Endothelial cell of umbilical vein (primary cell): ENCODE measurements at places on chromosomes 4 and X. TPM values are rescaled to one million over a fixed set of nuclear protein-coding genes. Genes with fewer than 3 reads are reported as not detected.
A peak's percentile ranks its signal among the peaks of the same experiment; 100 is the strongest.

XG gene
- 0.44 TPM in 1 of 2 replicates, not detected in the other for total RNA-seq

MAGIX gene
- total RNA-seq: 0.48 and 0.77 TPM in 2 replicates

MTTP gene
- total RNA-seq: not detected in 2 replicates

TMEM47 gene
- total RNA-seq: 22.2 and 26.8 TPM in 2 replicates

DNA sequence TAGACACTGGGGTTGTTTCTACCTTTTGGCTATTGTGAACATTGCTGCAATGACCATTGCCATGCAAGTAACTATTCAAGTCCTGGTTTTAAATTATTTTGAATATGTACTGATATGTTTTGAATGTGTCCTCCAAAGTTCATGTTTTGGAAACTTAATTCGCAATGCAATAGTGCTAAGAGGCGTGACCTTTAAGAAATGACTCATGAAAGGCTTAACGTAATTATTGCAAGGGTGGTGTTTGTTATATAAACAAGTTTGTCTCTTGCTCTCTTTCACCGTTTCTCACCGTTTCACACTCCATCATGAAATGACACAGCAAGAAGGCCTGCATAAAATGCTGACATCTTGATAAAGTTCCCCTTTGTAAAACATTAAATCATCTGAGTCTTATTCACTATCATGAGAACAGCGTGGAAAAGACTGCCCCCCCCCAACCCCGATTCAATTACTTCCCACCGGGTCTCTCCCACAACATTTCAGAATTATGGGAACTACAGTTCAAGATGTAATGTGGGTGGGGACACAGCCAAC lies 506.9 kb upstream of the FAM47C start:
- H3K4me3 ChIP-seq: no peak overlapping the region
- H3K36me3 ChIP-seq: no peaks in the 10 kb centered on the region
- no peaks in the 10 kb centered on the region for H3K4me1 ChIP-seq
- H3K27ac ChIP-seq: no peak overlapping the region

- H3K4me1 ChIP-seq: no peaks in the 10 kb centered on the region
- H3K27me3 ChIP-seq: no peaks in the 10 kb centered on the region
- H3K27ac ChIP-seq: no peak overlapping the region
- DNase-seq: no peak
- H3K4me3 ChIP-seq: no peak overlapping the region
Measured at GRCh38 chr4:141788169-141788915, 152.0 kb downstream of the IL15 start.

DNA sequence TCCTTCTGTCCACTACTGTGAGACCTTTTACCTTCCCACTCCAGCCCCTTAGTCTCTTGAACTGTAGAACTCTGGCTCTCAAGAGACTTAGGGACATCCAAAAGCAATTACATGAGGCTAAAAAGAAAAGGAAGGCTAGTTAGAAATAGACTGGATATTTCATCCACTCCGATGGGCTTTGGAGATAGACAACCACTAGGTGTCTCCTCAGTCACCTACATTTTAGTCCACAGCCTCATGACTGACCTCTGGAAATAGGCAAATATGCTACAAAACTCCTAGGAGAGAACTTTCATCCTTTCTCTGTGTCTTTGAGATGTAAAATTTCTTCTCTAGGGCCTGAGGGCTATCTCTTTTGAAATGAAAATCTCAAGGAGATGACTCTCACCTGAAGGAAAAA lies 45.1 kb upstream of the LAMP2 start:
- H3K4me3 ChIP-seq: no peak overlapping the region
- no peaks in the 10 kb centered on the region for H3K36me3 ChIP-seq
- no peak overlapping the region for H3K27ac ChIP-seq
- no peaks in the 10 kb centered on the region for H3K27me3 ChIP-seq
- H3K4me1 ChIP-seq: peaks cover 7% of the 10 kb centered on the region
- peak; percentile 7 for DNase-seq

DNA sequence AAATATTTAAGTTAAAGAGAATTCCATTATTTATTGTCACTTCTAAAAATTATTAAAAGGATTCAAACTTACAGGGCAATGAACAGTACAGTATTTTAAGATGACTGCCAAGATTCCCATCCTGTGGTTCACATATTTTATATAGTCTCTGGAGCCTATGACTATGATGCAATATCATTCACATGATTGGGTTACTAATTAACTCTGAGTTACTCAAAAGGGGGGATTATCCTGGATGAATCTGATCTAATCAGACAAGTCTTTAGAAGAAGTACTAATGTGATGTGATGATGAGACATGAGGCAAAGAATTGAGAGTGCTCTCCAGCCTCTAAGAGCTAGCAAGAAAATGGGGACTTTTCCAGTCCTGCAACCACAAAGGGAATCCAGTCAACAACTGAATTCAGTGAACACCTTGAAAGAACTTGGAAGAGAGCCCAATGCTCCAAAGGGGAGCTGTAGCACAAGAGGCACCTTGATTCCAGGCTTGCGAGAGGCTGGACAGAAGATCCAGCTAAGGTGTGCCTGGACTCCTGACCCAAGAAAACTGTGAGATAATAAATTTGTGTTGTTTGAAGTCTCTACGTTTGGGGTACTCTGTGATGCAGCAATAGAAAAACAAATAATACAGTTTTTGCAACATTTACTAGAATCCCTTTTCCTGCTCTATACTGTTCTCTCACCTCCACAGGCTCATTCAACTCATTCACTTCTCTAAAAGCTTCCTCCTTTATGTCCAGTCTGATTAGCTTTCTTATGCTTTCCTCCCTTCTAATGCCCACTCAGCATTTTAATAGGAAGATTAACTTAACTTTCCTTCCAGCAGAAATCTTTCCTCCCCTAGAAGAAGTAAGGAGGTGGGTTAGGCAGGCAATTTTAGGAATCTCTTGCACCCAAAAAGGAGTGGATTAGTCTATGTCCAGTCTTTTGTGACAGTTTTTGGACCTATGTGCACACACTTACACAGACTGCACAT lies 133.8 kb upstream of the LCORL start:
- H3K27me3 ChIP-seq: no peaks in the 10 kb centered on the region
- H3K36me3 ChIP-seq: no peaks in the 10 kb centered on the region
- H3K4me1 ChIP-seq: no peaks in the 10 kb centered on the region
- H3K4me3 ChIP-seq: no peak overlapping the region
- no peak for DNase-seq

DNA sequence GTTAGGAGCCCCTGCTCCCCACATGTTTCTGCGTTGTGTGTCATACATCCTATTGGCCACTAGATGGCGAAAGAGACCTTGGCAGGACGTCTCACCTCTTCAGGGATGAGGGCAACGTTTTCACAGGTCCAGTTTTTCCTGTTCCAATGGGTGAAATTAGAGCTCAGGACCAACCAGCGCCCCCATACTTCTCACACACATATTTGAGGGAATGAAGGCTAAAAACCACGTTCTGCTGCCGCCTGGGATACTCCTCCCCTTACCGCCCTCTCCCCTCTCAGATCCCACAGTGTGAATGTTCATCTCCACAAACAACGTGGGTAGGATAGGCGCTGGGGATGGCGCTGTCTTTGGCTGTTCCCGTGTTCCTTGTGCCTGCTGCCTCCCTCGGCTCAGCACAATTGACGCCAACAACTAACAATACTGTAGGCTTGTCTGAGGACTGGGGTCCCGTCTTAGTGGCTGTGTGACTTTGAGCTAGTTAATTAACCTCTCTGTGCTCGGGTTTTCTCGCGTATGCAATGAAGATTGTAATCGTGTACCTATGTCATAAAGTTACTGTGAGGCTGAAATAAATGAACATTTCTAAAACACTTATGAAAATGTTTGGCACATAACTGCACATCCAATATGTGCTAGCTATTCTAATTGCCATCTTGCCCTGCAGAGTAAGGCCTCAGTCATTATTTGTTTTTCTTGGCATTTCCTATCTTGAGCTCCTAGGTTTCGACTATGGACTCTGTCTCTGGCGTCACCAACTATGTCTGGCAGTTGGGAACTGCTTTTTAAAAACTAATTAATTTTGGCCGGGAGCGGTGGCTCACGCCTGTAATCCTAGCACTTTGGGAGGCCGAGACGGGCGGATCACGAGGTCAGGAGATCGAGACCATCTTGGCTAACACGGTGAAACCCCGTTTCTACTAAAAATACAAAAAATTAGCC lies 181.3 kb upstream of the STK26 start:
- no peaks in the 10 kb centered on the region for H3K27me3 ChIP-seq
- no peak overlapping the region for H3K27ac ChIP-seq
- DNase-seq: peak; percentile 19
- H3K4me1 ChIP-seq: no peaks in the 10 kb centered on the region
- no peaks in the 10 kb centered on the region for H3K36me3 ChIP-seq

- H3K4me3 ChIP-seq: no peak overlapping the region
- H3K27ac ChIP-seq: no peak overlapping the region
- H3K27me3 ChIP-seq: no peaks in the 10 kb centered on the region
Measured at GRCh38 chr4:105509291-105509690, 35.4 kb upstream of the PPA2 start.

- H3K4me1 ChIP-seq: no peaks in the 10 kb centered on the region
- no peaks in the 10 kb centered on the region for H3K36me3 ChIP-seq
- H3K4me3 ChIP-seq: no peak overlapping the region
- no peak overlapping the region for H3K27ac ChIP-seq
- DNase-seq: no peak
Measured at GRCh38 chrX:41596596-41596995, 92.2 kb upstream of the GPR34 start.

- no peak overlapping the region for H3K4me3 ChIP-seq
- H3K36me3 ChIP-seq: no peaks in the 10 kb centered on the region
- H3K27me3 ChIP-seq: peaks cover 29% of the 10 kb centered on the region
- DNase-seq: no peak
- H3K4me1 ChIP-seq: no peaks in the 10 kb centered on the region
- no peak overlapping the region for H3K27ac ChIP-seq
Measured at GRCh38 chr4:825063-825970, 612 bp downstream of the CPLX1 start.

DNA sequence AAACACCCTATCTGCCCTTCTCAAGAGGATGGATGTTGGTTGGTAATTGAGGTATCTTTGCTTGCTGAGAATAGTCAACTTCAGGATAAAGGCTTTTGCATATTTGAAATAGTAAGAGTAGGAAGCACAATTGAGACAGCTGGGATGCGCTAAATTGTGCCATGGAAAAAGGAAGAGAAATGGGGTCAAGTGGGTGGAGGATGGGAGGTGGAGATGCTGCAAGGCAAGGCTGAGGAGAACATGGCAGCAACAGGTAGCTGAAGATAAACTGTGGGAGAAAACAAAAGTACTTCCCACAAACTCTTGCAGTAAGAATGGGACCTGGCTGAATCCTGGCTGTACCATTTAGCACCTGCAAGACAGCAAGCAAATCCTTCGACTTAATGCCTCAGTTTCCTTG lies 13.9 kb upstream of the CDS1 start:
- no peaks in the 10 kb centered on the region for H3K4me1 ChIP-seq
- no peaks in the 10 kb centered on the region for H3K27me3 ChIP-seq
- no peak overlapping the region for H3K27ac ChIP-seq
- DNase-seq: no peak

DNA sequence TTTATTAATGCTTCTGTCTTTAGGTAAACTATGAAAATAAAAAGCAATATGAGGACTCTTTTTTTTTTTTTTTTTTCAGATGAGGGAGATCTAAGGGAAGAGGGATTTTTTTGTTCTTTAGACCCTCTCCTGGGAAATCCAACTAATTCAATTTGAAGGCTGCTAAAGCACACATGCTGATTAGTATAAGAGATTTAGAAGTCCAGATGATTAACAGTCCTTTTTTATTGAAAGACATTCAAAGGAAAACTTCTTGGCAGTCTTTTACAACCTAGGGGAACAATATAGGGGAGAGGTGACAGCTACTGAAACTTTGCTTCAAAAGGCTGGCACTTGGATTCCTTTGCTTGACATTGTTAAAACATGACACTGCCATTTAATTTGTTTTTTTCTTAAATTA lies 602.5 kb downstream of the RAPGEF2 start:
- H3K27me3 ChIP-seq: no peaks in the 10 kb centered on the region
- DNase-seq: no peak
- H3K4me3 ChIP-seq: no peak overlapping the region

GRCh38 chr4:10893395-10893794 lies 208.8 kb upstream of the CLNK start:
- no peak overlapping the region for H3K4me3 ChIP-seq
- H3K27me3 ChIP-seq: no peaks in the 10 kb centered on the region
- H3K4me1 ChIP-seq: no peaks in the 10 kb centered on the region
- no peaks in the 10 kb centered on the region for H3K36me3 ChIP-seq
- H3K27ac ChIP-seq: no peak overlapping the region

DNA sequence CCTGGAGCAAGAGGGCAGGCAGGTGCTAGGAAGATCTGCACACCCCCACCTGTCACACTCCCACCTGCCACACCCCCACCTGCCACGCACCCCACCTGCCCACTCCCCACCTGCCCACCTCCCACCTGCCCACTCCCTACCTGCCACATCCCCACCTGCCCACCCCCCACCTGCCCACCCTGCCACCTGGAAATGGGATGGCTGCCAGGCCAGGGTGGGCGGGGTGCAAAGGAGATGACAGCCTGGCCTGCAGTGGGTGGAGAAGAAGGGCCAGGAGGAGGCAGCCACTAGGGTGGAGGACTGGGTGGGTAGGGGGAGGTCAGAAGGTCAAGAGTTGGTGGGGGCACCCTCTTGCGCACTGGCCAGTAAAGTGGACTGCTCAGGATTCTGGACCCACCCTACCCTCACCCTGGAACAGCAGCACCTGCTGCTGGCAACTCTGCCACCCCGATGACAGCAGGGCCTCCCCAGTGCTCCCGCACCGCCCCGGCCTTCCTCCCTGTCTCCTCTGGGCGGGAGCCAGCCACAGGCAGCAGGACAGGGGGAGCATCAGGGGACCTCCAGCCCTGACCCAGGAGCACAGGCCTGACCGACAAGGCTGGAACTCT lies 66.8 kb upstream of the NKX1-1 start:
- DNase-seq: no peak
- no peaks in the 10 kb centered on the region for H3K36me3 ChIP-seq
- H3K27me3 ChIP-seq: no peaks in the 10 kb centered on the region
- no peak overlapping the region for H3K27ac ChIP-seq
- no peaks in the 10 kb centered on the region for H3K4me1 ChIP-seq
- H3K4me3 ChIP-seq: no peak overlapping the region

GRCh38 chr4:141028024-141028529 lies 105.2 kb downstream of the RNF150 start:
- no peak for DNase-seq
- no peaks in the 10 kb centered on the region for H3K4me1 ChIP-seq
- no peak overlapping the region for H3K4me3 ChIP-seq
- no peaks in the 10 kb centered on the region for H3K27me3 ChIP-seq
- H3K27ac ChIP-seq: no peak overlapping the region

GRCh38 chr4:36310793-36311192 lies 29.4 kb downstream of the DTHD1 start:
- H3K36me3 ChIP-seq: no peaks in the 10 kb centered on the region
- H3K4me3 ChIP-seq: no peak overlapping the region
- no peaks in the 10 kb centered on the region for H3K27me3 ChIP-seq
- no peaks in the 10 kb centered on the region for H3K4me1 ChIP-seq

GRCh38 chrX:7372825-7373525 lies 225.0 kb upstream of the PUDP start:
- H3K27me3 ChIP-seq: no peaks in the 10 kb centered on the region
- H3K4me3 ChIP-seq: no peak overlapping the region
- no peak for DNase-seq
- no peak overlapping the region for H3K27ac ChIP-seq
- H3K4me1 ChIP-seq: no peaks in the 10 kb centered on the region

GRCh38 chrX:115665122-115665521 lies 104.1 kb downstream of the PLS3 start:
- H3K4me3 ChIP-seq: no peak overlapping the region
- H3K27me3 ChIP-seq: no peaks in the 10 kb centered on the region
- H3K27ac ChIP-seq: no peak overlapping the region
- DNase-seq: no peak
